ENCODE measurements at places on chromosomes 6 and 20.
A peak's percentile ranks its signal among the peaks of the same experiment; 100 is the strongest.

- DNase-seq = no peak
These were observed 146.7 kb upstream of the SLC22A23 start for GRCh38 chr6:3603340-3604130.

DNA sequence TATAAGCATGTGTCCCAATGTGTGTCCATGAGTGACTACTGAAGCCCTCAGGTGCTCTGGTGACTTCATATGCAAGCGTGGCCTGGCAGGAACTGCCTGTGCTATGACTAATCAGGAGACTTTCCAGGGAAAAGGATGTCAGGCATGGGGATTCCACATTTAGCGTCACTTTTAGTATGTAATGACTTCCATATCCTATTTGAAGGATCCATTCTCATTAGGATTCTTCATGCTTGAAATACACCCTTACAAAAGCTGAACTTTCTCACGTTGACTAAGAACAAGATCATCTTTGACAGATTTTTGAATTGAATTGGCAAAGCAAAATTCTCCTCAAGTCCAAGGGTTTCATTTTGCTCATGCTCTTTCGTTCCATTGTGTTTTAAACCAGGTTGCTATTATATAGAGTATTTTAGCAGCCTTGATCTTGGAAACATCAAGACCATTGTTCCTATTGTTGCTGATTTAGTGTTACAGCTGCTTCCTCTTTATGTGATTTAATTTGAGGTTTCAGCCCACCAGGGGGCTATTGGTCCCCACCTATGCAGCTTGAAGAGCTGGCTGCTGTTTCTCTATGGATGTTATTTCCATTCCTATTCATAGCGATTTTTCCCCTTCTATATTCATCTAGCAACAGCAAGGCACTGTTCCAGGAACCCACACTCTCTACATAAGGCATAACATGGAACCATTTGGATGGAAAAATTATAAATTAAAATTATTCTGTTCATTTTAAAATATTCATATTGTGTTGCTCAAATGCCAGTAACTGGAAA, 418.6 kb downstream of the CDKAL1 start:
- DNase-seq = no peak

DNA sequence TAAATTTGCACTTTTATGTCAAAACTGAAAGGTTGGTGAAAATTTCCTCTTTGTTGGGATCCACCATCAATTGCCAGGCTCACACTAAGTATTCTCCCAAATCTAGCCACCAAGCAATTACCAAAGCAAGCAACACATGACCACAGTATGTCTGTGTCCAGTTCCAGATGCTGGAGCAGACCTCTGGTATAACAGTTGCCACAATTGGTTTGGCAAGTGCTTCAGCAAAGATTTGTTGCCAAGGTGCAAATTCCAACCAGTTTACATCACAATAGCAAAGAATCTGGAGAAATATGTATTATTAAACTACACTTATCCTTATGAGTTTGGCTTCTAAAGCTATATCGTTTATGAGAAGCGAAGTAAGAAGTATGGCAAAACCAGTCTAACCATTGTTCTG, 6.4 kb downstream of the GTF2H5 start:
- DNase-seq = no peak

DNA sequence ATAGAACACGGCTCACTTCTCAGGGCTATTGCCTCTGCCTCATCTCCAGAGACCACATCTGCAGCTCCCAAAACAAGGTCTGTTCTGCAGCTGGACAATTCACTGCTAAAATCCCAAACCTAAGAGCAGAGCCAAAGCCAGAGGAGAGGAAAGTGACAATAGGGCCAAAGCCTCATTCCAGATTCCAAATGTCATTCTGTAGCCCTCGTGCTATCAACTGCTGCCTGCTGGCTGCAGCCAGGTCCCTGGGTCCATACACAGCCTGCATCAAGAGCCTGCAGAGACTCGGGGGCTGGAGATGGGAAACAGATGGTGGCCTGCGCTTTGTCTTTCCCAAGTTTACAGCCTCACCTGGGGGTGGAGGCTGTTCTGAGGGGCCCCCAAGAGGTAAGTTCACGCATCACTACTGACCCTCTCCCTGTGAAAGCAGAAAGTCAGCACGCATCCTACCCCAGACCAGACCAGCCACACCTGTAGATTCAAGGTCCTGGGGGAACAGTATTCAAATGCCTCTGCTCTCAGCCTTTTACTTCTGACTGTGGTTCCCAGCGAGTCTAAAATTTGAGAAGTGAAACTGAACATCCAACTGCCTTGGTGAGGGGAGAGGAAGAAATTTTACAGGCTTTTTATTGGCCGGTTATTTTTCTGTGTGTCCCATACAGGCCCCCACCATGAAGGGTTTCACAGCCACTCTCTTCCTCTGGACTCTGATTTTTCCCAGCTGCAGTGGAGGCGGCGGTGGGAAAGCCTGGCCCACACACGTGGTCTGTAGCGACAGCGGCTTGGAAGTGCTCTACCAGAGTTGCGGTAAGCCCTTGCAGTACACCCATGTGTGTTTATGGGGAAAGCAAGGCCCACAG, at the start of gene LY86:
Gene LY86, plus strand, starts transcription at position 657 of the 860 bp plus-strand sequence. Its CDS starts 15 bp downstream, at position 672.
- DNase-seq = no peak

- no peak for DNase-seq
These were observed 30.1 kb downstream of the GMDS start for GRCh38 chr6:2215342-2215741.

DNA sequence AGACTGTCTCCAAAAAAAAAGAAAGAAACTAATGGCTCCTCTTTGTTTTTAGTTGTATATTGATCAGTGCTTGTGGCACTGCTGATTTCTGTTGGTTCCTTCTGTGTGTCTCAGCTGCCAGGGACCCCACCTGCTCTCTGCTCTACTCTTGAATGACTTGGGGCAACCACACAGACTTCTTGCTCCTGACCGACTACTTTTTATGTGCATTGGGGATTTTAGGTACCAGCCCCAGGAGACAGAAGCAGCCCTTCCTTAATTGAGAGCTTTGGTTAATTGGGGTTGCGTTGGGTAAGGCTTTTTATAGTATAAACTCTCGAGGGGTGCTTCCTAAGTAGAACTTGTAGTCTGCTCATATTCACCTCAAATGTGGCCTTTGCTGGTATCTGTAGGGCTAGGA, 6.9 kb downstream of the STK35 start:
- DNase-seq = no peak

DNA sequence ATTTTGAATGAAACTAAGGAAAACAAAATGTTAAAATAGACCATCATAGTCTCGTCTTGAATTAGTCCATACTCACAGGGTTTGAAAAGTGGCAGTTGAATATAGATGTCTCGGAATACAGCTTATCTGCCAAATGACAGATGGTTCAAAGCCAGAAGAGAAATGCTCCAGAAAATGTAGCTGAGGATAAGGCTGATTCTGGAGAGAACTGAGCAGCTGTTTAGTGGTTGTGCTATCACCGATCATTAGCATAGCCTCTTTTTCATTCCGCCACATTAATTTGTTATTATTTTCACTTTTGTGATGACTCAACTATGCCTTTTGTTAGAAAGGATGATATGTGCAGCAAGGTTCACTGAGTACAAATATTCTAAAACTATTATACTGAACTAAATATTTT, 390.2 kb upstream of the MAN1A1 start:
- no peak for DNase-seq

DNA sequence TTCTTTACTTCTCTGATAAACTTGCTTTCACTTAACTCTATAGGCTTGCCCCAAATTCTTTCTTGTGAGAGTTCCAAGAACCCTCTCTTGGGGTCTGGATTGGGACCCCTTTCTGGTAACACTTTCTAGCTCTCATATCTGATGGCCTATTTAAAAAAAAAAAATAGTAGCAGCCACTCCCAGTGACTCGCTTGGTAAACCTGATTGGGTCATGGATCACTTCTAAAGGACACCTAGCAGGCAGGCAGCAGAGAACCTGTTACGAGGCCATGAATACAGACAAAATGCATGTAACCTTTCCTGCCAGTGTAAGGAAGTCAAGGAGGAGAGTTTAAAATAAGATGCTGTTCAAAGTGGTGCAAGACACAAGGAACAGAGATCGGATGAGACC, 9.1 kb upstream of the SERPINB6 start:
- DNase-seq = no peak

DNA sequence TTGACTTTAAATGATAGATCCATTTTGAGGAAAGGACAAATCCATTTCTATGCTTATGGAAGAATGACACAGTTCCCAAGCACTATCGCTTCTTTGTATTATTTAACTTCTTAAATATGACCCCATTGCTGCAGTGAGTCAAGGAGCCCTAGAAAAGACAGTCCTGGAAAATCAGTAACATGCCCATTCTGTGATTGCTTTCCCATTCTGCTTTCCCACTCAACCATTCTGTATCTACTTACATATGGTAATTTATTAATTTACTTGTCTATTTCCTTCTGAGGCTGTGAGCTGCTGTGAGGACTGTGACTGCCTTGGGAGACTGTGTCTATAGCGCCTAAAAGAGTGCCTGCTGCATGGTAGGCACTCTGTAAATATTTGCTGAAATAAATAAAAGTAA, 85.4 kb upstream of the TMEM30A start:
- DNase-seq = no peak

DNA sequence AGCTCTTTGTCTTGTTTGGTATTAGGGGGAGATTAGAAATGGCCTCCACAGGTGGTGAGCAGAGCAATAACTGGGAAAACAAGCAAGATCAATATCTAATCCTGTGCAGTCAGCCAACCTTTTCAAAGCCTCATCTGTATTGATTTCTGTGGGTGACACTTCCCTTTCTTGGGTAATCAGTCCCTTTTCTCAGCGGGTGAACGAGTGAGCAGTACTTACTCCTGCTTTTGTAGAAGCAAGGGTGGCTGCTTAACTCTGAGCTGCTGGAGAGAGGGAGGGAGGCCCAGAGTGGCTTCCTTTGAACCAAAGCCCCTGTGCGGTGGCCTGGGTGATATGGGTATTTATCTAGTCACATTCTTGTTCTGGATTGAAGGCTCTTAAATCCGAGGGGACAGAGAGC, 254.8 kb upstream of the CHD6 start:
- DNase-seq = no peak

DNA sequence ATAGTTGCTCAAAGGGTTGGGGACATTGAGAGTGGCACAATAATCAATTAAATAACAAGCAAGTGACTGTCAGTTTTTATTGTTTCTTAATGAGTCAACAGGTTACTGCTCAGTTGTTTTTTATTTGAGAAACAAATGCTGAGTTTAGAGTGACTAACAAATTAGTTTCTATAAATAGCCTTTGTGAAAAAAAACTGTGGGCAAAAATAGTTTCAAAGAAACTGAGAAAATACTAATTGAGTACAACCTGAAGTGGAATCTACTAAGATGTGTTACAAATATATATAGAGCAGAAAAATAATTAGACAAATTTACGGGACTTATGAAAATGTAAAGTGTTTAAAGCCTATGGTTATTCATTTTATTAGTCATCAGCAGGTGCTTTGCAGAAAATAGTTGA, 22.3 kb downstream of the BEND6 start:
- no peak for DNase-seq

- DNase-seq = no peak
These were observed 166.9 kb downstream of the SLC16A10 start for GRCh38 chr6:111254004-111254778.

DNA sequence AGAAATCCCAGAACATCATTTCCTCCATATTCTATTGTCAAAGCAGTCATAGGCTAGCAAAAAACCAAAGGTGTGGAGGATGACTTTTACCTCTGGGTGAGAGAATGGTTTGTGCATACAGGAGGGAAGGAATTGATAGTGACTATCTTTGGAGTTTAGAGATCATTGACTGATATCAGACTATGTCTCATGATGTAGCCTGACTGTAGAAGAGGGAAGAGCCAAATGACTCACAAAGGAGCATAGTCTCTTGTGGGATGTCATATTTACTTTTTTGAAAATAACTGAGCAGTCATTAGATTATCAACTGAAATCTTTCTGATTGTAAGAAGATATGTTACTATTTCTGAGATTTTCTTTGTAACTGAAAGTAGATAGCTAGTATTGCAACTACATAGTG, 158.5 kb downstream of the FLRT3 start:
- DNase-seq = no peak

DNA sequence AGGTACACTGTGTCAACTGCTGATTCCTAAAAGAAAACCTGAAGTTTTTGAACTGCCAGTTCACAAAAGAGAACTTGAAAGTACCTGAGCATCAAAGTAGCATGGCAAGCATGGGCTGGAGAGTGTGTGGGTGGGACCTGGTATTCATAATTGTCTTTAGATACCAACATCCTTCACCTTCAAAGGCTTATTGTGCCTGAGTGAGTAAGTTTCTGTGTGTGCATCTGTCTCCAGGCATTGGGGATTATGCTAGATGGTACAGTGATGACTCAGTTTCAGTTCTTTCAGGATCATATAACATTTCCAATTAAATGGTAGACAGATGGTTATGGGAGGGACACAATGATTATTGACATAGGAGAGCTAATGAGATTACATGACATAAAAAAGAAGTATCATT, 238.5 kb downstream of the ZFAND3 start:
- DNase-seq = peak; percentile 68
